Fibroblast of upper back skin (primary cell): ENCODE measurements at places on chromosomes 13 and 19.

DNA sequence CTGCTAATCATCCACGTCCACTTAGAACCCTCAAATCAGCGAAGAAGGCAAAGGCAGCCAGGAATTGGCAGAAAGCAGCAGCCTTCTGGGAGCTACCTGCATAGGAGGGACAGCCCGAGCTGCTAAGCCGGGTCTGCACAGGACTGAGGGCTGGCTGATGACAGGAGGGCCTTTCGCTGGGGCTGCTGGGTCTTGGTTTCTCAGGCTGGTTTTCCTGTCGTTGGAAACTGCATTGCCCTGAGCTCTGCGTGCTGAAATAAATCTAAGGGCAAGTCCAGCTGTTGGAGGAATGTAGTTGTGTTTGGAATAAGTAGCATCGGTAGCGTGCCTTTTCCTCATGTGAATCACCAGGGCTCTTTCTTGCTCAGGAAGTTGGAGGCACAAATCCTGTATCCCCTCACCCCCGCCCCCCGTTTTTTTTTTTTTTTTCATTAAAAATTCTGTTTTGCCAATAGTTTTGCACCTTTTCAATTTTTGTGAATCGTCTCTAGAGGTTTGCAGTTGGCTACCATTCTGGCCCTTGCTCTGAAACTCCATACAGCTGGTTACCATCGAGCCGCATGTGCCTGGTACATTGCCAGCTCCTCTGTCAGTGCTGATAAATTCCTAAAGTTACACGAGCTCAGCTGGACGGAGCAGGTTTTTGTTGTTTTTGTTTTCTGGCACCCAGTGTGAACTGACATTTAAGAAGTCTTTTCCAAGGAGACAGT is 193.9 kb upstream of the RNF113B start:
- peak; percentile 92 for DNase-seq

DNA sequence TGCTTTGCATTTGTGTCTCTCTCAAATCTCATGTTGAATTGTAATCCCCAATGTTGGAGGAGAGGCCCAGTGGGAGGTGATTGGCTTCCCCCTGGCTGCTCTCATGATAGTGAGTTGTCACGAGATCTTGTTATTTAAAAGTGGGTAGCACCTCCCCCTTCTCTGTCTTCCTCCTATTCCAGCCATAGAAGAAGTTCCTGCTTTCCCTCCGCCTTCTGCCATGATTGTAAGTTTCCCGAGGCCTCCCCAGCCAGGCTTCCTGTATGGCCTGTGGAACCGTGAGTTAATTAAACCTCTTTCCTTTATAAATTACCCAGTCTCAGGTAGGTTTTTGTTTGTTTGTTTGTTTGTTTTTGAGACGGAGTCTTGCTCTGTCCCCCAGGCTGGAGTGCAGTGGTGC is 3.8 kb downstream of the LILRA4 start:
- DNase-seq, result no peak

GRCh38 chr13:110774490-110774889 is 61.0 kb downstream of the ING1 start:
- no peak for DNase-seq

GRCh38 chr13:23392925-23393645 is 40.4 kb downstream of the SACS start:
- DNase-seq, result no peak

DNA sequence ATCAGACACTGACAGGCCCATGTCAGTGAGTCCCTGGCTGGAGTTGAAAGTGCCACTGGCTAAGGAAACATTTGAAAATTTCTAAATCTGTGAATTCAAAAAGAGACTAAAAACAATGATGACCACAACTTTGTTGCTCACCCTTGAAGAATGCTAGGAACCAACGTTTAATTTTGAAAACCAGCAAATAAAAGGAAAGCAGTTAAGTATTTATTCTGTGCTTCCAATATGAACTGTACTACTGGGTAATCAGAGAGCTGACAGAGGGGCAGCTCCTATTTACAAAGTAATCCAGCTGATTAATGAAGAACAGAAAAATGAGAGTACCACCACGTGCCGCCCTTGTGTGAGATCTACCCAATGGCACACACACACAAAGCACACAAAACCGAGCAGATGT is 44.7 kb upstream of the LATS2 start:
- peak; percentile 63 for DNase-seq

DNA sequence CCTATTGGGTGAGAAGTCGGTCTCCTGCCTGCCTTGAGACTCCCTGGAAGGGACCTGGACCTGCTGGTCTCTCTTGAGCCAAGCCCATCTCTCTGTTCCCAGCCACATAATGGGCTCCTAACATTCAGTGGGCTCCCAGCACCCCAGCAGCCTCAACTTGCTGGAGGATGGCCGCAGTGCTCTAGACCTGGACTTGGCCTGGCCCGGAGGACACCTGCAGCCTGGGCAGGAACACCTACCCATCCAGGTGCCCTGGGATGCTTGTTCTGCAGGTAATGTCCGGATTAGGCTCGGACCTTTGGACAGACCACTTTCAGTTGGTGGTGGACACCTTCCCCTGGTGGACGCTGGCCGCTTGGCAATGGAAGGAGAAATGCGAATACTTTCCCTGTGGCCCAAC is 214.6 kb downstream of the URI1 start:
- no peak for DNase-seq
